ENCODE measurements at places on chromosomes 3 and 15. TPM values are rescaled to one million over a fixed set of nuclear protein-coding genes. Genes with fewer than 3 reads are reported as not detected.

- no peak for DNase-seq
Measured at GRCh38 chr3:78861156-78861555, 906.6 kb downstream of the ROBO1 start.

DNA sequence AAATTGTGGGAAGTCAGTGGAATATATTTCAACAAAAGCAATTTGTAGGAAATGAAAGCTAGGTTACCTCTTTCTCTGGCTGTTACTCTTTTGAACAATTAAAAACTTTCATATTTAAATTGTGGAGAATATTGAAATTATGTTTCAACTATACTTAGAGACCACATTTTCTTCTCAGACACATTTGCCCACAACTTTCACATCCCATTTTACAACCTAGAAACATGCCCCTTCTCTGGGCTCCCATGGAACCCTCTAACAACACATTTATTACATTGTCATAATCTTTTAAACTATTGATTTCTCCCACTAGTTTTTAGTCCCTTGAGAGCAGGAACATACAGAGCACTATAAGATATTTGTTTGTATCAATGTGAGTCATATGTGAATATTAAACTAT is 211.7 kb upstream of the TTC14 start:
- DNase-seq: no peak

GRCh38 chr3:86056962-86057361 is 934.0 kb downstream of the VGLL3 start:
- no peak for DNase-seq

Gene PRTG
- 1.3 TPM for total RNA-seq

Gene LDHAL6B
- total RNA-seq: not detected
